ENCODE measurements at places on chromosomes 6 and 20.

DNA sequence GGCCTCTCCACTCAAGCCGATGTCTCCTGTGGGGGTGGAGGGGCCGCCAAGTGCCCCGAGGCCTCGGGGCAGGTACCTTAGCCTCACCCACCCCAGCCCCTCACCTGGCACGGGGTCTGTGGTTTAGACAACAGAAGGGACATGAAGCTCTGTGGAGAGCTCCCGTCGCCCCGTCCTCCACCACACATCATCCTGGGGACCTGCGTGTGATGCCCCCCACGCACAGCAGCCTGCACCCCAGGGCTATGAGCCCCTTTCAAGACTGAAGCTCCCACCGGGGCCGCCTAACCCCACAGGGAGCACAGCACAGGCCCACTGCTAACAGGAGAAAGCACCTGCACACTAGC, 8.2 kb downstream of the KCNQ2 start:
- no peak for DNase-seq

DNA sequence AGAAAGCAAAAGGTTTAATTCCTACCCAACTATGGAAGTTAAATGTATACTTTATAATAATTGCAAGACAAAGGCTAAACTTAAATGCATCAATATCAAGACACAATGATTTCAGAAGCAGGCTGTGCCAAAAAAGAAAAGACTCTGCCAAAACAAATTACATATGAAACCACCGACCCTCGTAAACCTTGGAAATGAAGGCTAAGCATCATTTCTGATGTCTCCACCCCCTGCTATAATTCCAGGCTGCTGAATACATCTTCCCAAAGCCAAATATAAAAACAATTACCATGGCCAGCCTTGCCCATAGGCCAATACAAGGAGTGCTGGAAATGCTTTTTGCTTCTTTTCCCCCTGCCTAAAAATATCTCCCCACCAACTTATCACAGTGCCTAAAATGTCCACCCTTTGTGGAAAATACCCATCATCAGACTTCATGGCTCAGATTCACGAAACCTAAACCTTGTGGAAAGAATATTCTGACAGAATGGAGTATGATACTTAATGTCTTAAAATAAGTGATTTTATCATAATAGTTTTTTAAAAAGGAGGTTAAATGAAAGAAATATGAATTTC, 37.4 kb downstream of the RCAN2 start:
- no peak for DNase-seq

GRCh38 chr6:107491760-107492660, 2.1 kb downstream of the SOBP start:
- DNase-seq, result no peak

- DNase-seq, result no peak
Measured at GRCh38 chr6:168815229-168815628, 374.2 kb downstream of the SMOC2 start.
